ENCODE measurements at places on chromosomes 4 and X. TPM values are rescaled to one million over a fixed set of nuclear protein-coding genes. Genes with fewer than 3 reads are reported as not detected.

GRCh38 chr4:80685214-80685613 is 345.3 kb upstream of the BMP3 start:
- no peak for DNase-seq

GRCh38 chrX:123648028-123648810 is 84.6 kb downstream of the THOC2 start:
- peak; percentile 33 for DNase-seq

- DNase-seq = no peak
These were observed 51.7 kb downstream of the SCD5 start for GRCh38 chr4:82746705-82747574.

DNA sequence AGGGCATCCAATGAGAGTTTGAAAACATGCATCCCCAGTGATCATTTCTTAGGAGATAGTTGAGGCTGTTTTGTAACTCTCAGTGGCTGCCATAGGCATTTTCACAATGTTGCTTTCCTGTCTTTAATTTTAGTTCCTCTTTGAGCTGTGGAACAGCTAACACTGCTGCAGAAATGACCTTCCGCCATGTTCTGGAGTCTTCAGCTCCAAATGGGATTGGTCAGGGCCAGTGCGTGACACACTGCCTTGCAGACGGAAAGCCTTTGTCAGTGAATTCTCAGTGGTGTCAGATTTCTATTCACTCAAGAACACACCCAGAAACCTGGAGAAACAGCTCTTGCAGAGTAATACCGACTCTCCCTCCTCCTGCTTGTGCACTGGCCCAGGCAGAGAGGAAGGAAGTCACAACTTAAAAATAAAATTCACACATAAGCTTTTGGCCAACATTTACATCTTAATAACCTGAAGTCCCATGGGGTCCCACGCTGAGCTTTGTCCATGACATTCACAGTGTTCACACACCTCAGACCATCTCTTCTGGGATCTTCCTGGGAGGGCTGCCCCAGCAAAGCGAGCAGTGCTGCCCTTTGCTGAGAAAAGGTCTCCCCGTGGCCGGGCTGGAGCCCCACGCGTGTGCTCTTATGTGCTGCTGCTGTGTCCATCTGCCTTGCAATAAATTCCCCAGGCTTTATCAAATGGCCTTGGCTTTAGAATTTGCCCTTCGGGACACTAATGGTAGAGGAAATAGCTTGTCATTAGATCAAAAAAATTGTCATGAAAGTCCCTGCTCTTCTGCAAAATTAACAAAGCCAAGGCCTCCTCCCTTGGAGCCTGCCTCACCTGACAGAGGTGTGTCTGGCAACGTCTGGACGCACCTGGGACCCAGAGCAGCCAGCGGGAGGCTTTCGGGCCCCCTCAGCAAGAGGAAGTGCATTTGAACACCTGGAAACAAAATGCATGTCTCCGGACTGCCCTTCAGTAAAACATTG is 126.8 kb downstream of the IRF2 start:
- DNase-seq = peak; percentile 72

Gene SAGE1
- polyA plus RNA-seq = not detected

GRCh38 chr4:90995996-90996395 is 868.8 kb downstream of the CCSER1 start:
- no peak for DNase-seq

DNA sequence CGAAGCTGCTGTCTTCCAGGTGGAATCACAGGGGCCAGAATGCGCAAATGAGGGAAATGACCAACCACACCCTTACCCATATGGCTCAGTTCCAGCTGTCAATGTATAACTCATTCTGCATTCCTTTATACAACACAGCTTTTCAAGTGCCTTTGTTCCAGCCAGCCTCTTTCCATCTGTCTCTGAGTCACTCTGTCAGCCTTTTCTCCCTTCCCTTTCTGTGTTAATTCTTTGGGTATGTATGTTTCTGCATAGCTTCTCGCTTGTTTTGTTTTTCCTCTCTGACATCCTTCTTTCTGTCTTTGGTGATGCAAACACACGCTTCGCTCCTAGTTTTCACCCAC is 54.5 kb downstream of the RS1 start:
- DNase-seq = peak; percentile 69

GRCh38 chr4:110778521-110778920 is 155.6 kb upstream of the PITX2 start:
- no peak for DNase-seq

Gene TMEM156
- 3.2 TPM for polyA plus RNA-seq

- DNase-seq = no peak
These were observed 35.7 kb upstream of the NDST4 start for GRCh38 chr4:115149106-115149505.

Gene ADAM29
- polyA plus RNA-seq = not detected

- DNase-seq = no peak
These were observed 28.5 kb upstream of the CRMP1 start for GRCh38 chr4:5921101-5921980.

- DNase-seq = no peak
These were observed 180.8 kb downstream of the SPRY1 start for GRCh38 chr4:123577225-123577906.

Gene ARX
- not detected for polyA plus RNA-seq

- no peak for DNase-seq
These were observed 284.1 kb upstream of the AMOT start for GRCh38 chrX:113124693-113125092.

- no peak for DNase-seq
These were observed 52.4 kb upstream of the TMEM33 start for GRCh38 chr4:41882625-41883347.

DNA sequence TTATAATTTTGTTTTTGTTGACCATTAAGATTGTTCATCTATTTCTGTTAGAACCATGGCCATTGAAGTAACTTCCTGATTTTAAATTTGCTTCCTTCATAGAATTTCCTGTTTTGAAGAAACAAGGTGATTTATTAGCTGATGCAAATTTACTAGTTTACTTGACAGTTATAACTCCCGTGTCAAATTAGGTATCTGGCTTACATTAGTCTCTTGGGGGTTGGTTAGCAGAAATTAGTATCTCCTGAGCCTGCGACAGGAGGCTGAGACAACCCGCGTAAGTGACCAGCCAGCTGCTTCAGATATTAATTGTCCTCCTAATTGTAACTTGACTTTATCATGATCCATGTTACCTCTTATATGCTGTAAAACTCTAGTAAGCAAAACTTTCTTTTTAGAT is 154.3 kb downstream of the CFAP299 start:
- no peak for DNase-seq

Gene BEX5
- polyA plus RNA-seq = 11.6 TPM

Gene SLC25A53
- polyA plus RNA-seq = 13.8 TPM

Gene GLRB
- polyA plus RNA-seq = 16.5 TPM

Gene SSX4B
- polyA plus RNA-seq = not detected

Gene SPANXA1
- not detected for polyA plus RNA-seq

DNA sequence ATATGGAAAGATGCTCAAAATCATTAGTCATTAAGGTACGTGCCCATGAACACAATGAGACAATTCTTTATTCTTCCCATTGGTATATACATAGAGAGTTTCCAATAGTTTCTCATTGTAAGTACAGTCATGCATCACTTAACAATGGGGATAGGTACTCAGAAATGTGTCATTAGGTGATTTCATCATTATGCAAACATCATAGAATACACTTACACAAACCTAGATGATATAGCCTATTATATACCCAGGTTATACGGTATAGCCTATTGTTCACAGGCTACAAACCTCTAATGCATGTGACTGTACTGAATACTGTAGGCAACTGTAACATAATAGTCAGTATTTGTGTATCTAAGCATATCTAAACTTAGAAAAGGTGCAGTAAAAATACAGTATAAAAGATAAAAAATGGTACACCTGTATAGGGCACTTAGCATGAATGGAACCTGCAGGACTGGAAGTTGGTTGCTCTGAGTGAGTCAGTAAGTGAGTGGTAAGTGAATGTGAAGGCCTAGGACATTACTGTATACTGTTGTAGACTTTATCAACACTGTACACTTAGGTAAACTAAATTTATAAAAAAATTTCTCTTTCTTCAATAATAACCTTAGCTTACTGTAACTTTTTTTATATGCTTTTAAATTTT is 49.6 kb downstream of the KLHL13 start:
- DNase-seq = no peak

Gene STK26
- 12.4 TPM for polyA plus RNA-seq

- no peak for DNase-seq
These were observed 79.4 kb upstream of the TNIP3 start for GRCh38 chr4:121243485-121243884.

GRCh38 chr4:122705009-122705408 is 27.5 kb upstream of the BBS12 start:
- DNase-seq = no peak

DNA sequence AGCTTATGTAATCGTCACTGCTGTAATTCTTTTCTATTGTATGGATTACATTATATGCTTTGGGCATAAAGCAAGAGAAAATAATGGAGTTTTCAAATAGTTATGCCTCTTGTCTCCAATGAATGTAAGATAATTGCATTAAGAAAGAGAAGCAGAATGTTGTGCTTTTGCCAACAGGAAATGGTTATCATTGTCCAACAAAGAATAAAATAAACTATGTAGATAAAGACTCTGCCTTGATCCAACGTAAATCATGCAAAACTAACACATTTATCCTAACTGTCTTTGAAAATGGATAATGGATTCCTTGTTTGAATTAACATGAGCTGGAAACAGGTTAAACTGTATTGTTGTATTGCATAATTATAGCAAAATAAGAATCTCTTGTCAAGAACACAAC is 1709.0 kb downstream of the PCDH7 start:
- no peak for DNase-seq

GRCh38 chr4:1044469-1045192 is 33.2 kb downstream of the FGFRL1 start:
- no peak for DNase-seq

DNA sequence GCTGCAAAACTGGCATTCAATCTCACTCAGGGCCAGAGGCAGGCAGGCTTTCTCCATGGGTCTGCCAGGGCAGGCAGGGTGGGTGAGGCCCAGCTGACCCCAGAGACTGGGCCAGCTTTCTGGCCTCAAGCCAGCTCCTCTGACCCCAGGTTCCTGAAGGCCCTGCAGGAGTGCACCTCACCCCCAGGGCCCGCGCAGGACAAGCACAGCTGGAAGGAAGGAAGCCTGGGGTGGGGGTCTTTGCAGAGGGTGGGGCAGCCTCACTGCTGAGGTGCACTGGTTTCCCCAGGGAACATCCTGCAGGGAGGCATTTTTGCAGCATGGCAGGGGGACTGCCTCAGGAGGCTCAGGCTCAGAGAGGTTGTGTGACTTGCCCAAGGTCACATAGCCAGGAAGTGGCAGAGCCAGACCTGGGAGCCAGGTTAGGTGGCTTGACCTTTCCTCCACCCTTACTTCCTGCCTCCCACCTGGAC is 31.5 kb upstream of the AFAP1 start:
- DNase-seq = no peak

Gene TMPRSS11B
- 0.14 TPM for polyA plus RNA-seq

GRCh38 chr4:110484767-110485166 is 8.8 kb downstream of the ENPEP start:
- DNase-seq = no peak

Gene USP53
- 42.6 TPM for polyA plus RNA-seq

DNA sequence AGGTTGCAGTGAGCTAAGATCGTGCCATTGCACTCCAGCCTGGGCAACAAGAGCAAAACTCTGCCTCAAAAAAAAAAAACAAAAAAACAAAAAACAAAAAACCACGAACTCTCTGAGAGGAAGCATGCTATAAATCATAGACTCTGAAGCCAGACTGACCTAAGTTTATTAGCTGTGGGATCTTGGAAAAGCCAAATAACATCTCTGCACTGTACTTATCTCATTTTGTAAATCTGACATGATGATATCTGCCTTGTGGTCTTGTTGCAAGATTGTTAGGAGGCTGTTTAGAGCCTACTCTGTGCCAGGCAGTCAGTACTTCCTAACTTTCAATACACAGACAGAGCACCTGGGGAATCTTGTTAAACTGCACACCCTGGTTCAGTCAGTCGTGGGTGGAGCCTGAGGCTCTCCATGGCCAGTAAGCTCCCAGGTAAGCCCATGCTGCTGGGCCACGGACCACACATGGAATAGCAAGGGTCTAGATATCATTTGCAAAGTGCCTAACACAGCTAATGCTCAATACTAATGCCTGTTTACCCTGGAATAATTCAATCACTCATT is 107.6 kb upstream of the SMIM10 start:
- DNase-seq = no peak

Gene MTMR8
- 1.4 TPM for polyA plus RNA-seq

- DNase-seq = no peak
These were observed 57.3 kb upstream of the SLIT2 start for GRCh38 chr4:20194123-20195013.

Gene PALLD
- 191 TPM for polyA plus RNA-seq

DNA sequence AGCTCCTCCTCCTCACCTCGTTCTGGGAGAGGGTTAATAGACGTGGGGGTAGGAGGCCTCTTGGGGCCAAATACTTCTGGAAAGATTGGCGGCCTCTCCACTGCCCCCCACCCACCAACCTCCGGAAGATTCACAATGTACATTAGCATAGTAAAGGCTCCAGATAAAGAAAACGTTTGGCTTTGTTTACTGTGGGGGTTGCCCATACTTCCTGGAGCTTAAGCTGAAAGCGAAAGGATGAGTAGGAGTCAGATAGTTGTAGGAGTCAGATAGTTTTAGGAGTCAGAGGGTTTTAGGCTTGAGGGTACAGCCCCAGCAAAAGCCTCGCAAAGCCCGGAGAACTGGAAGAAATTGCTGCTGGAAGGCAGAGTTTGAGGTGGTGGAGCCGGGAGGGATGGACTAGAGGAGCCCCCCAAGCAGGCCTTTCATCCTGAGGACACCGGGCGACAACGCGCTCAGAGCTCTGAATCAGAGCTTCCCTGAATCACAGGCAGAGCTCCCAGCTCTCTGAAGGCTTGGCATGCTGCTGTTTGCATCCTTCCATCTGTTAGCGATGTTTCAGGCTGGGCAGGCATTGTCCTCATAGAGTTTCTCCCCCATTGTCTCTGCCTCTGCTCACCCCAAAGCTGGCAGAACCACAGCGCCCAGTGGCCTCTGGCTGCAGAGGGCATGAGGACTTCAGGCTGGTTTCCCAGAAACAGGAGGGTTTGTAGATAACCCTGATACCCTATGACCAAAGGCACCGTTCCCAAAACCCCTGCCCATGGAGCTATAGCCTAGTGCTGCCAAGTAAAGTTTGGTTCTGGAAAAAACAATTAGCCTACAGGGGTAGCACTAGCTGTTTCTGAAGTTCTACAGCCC is 280.7 kb downstream of the BCOR start:
- no peak for DNase-seq

Gene PCDH19
- polyA plus RNA-seq = 3.2 TPM

- DNase-seq = no peak
These were observed 190.6 kb downstream of the NSUN7 start for GRCh38 chr4:40940317-40940741.

- DNase-seq = no peak
These were observed 8.1 kb upstream of the KLHL2 start for GRCh38 chr4:165199286-165199685.

Gene GPRASP3
- polyA plus RNA-seq = 18.9 TPM

- DNase-seq = no peak
These were observed 93.1 kb downstream of the PSAPL1 start for GRCh38 chr4:7341491-7342222.

DNA sequence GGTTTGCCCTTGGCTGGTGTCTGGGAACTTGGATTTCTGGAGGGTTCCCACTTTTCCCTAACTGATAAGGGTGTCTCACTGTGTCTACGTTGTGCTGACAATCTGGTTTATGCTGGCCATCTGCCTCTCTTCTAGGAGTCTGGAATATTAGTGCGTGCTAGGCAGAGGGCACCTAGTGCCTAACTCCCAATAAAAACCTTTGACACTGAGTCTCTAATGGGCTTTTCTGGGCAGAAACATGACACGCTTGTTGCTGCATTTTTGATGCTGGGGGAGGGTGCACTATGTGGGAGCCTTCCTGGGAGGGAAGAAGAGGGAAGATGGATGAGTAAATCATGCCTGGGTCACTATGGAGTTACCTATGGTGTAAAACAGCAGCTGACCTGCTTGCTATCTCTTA is 16.3 kb upstream of the ZNF41 start:
- DNase-seq = no peak

- no peak for DNase-seq
These were observed 803.8 kb upstream of the AMOT start for GRCh38 chrX:113644426-113644825.
